ENCODE measurements at places on chromosomes 2 and 18.
A peak's percentile ranks its signal among the peaks of the same experiment; 100 is the strongest.

- DNase-seq, result no peak
Measured at GRCh38 chr2:233961905-233962304, 44.7 kb downstream of the TRPM8 start.

GRCh38 chr2:238433300-238433915 is 6.7 kb downstream of the ASB1 start:
- DNase-seq, result no peak

DNA sequence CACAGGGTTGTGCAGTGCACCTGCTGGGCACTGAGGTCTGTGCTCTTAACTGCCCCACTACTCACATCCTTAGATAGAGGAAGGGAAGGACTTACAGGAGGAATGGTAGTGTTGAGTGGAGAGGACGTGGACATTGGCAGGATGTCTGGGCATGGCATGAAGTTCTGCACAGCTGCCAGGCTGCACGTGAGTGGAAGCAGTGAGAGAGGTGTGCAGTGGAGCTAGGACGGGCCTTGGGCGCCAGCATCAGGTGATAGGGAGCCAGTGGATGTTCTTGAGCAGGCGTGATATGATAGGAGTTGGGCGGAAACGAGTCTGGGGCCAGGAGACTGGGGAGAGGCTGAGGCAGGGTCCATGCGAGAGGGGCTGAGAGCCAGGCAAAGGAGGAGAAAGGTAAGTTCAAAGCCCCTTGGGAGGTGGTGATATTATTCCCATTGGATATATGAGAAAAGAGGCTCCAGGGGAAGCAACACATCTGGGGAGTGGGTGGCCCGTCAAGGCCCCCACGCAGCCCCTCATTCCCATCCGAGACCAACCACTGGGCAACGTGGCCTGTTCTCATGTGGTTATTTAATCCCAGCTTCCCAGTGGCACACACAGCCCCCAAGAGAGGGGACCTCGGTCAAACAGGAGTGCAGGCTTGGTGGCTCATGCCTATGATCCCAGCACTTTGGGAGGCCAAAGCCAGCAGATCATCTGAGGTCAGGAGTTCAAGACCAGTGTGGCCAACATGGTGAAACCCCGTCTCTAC is 45.7 kb upstream of the SNED1 start:
- no peak for DNase-seq

- no peak for DNase-seq
Measured at GRCh38 chr2:232537499-232537898, 2.0 kb upstream of the CHRNG start.

GRCh38 chr2:10372203-10372861 is 69.6 kb downstream of the HPCAL1 start:
- no peak for DNase-seq

GRCh38 chr2:239876271-239876947 is 148.7 kb downstream of the NDUFA10 start:
- no peak for DNase-seq

DNA sequence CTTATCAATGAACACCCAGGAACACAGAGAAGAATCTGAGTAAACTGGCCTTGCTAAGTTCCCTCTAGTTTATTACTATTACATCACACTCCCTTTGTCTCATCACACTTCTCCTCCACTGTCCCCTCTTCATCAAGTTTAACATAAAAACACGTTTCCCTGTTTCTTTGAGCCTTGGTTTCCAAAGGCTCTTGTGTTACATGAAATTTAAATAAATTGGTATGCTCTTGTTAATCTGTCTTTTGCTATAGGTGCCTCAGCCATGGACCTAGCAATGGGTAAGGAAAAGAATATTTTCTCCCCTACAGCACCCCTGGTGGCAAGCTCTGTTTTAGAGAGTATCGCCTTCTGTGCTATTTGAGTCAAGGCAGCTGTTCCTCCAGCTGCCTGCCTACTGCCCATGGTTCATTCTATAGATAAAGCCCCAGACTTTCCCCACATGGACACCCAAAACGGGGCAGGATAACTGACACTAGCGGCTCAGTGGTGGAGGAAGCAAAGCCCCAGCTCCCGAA is 31.8 kb downstream of the TGIF1 start:
- no peak for DNase-seq

GRCh38 chr2:20526708-20527107 is 79.8 kb downstream of the RHOB start:
- no peak for DNase-seq

- no peak for DNase-seq
Measured at GRCh38 chr2:200189964-200190363, 116.5 kb upstream of the SPATS2L start.

DNA sequence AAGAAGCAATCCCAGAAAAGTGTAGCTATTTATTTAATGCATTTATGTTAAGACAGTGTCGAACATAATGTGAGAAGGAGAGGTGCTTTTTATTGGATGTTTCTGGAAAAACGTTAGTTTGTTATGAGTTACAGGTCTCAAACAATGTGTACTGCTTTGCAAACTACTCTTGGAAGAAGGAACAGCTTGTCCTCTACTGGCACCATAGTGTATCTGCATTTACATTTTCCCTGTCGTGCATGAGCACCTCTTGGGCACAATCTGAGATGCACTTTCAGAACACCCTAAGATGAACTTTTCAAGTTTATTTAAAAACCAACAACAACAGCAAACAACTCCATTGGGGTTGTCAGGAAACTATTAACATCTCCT is 22.8 kb downstream of the CCNYL1 start:
- no peak for DNase-seq

GRCh38 chr2:33214857-33215256 is 261.6 kb upstream of the RASGRP3 start:
- no peak for DNase-seq

DNA sequence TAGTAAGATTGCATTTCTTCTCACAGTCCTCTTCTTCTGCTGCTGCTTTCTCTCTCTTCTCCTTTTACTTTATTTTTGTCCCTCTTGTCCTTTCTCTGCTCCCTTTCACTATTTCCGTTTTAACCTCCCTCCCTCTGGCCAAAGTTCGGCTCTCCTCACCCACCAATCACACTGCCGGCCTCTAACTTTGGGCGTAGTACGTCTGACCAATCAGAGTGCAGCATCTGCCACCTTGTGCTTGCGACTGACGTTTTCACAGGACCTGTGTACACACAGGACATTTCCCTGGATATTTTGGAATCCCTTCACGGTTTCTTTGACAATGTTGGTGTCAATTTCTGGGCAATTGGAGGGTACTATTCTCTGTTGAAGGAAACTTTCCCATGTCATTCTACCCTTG is 22.6 kb upstream of the ICOS start:
- DNase-seq, result no peak

GRCh38 chr18:6219116-6219717 is 195.5 kb downstream of the L3MBTL4 start:
- DNase-seq, result peak; percentile 14

DNA sequence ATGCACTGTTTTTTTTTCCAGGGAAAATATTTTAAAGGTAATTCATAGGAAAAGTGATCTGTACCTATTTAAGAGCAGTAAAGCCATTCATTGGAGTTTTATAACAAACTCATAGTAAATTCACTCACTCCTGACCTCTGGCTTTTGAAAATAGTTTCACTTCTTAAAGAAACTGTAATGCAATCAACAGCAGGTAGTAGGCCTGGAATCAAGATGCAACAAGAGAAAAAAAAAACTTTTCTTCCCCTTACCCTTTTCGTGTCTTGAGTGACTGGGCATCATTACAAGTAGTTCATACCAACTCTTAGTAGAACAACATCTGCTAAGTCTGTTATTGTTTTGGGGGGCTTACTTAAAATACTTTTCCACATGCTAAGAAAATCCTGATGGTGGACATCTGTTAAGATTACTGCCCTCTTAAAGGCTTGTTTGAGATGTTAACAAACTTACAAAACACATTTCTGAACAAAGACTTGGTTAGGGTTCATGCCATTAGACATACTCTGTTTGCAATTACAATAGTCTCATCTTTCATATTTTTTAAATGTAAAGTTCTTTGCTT is 164.1 kb upstream of the FOSL2 start:
- peak; percentile 75 for DNase-seq

DNA sequence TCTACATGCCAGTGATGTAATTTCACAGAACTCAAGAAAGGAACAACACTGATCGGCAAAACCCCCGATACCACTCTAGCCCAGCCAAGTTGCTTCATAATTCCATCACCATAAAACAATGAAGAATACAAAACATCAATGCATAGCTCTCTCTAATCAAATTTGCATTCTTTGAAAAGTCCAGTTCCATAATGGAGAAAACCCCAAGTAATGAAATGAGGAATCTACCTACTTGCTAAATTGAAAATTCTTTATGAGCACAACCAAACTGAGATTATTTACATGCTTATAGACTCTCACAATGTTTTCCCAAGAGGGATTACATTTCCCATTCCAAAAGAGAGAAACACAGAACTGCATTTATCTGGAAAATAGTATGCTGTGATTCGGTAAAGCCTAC is 186.5 kb downstream of the NR4A2 start:
- no peak for DNase-seq

- DNase-seq, result peak; percentile 59
Measured at GRCh38 chr2:96869281-96869821, 529 bp downstream of the SEMA4C start.

- no peak for DNase-seq
Measured at GRCh38 chr18:37297106-37297505, 268.5 kb downstream of the CELF4 start.

- no peak for DNase-seq
Measured at GRCh38 chr2:114609801-114610200, 167.4 kb downstream of the DPP10 start.

- DNase-seq, result peak; percentile 52
Measured at GRCh38 chr2:158893026-158893425, 75.4 kb upstream of the TANC1 start.

GRCh38 chr2:226080334-226080733 is 680.8 kb downstream of the NYAP2 start:
- peak; percentile 35 for DNase-seq

DNA sequence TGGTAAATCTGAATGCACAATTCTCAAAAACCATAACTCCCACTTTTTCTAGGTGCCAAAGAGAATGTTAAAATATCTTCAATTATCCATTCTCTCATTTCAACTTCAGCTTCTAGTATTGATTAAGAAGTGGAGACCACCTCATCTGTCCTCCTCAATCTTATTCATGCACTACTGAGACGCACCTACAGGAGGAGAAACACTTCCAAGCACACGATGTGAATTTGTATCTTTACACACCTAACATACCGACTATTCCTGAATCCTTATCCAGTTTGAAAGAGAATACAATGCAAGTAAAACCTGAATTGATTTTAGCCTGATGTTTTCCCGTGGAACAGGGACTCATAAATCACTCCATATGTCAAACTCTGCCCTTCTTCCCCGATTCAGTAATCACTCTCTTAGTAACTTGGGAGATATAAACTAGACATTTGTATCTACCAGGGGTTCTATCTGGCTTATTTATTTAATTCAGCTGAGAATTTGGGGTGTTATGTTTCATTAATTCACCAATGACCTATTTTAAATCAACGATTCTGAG is 101.0 kb downstream of the MREG start:
- DNase-seq, result no peak
